ENCODE measurements at places on chromosomes 4 and X.
A peak's percentile ranks its signal among the peaks of the same experiment; 100 is the strongest.

GRCh38 chr4:53123171-53123570, 242.7 kb downstream of the SCFD2 start:
- no peak for DNase-seq

- DNase-seq: no peak
Observed at GRCh38 chrX:7420717-7421116, 272.8 kb upstream of the PUDP start.

- no peak for DNase-seq
Observed at GRCh38 chrX:81392396-81392795, 190.5 kb downstream of the SH3BGRL start.

DNA sequence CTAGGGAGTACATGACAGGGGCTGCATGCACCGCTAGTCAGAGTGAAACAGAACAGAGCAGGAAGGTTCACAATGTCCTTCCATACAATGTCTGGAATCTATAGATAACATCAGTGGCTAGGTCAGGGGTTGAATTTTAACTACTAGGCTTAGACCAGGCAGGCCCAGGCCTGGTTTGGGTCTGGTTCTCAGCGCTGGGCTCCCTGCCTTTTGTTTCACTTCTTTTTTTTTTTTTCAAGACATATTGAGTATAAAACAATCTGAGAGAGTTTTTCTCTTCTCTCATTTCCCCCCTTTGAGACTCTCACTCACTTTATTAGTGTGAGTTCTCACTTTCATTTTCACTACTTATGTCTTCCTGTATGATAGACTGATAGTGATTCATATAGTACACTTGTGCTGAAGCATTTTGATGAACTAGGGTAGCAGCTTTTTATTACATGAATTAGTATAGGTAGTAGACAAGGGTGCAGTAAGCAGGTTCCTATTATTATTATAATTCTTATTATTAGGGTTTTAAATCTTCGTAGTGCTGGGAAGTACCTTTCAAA, 120.0 kb upstream of the ZDHHC15 start:
- no peak for DNase-seq

GRCh38 chrX:26925088-26925487, 538.1 kb downstream of the PPP4R3C start:
- no peak for DNase-seq

DNA sequence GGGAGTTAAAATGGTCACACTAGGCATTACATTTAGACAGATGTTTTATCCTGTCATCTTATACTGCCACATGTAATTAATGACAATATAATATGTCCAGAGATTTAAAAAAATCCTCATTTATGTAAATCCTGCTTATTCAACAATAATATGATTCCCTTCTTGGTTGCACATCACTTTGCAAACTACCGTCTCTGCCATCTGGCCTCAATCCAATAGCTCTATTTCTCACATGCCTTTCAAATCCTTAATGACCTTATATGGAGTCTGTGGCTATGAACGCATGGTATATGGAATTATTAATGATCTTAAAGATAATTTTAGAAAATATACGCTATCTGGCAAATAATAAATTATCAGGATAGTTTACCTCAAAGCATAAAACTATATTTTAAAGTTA, 144.5 kb downstream of the NPNT start:
- DNase-seq: no peak

DNA sequence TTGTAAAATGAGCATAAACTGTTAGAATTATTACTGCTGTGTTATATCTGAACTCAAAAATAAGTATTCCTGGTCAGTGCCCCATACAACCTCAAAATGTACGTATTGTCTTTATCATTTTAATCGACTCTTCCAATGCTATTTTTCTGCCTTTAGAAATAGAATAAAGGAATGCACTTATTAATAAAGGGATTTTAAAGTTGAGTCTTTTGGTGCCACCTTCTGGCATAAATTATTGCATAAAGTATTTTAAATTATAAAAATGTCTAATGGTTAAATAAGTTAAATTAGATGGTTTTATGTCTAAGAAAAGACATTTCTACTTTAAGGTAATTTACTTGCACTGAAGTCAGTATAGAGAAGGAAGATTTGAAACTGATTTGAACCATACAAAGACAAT, 424.0 kb upstream of the NDST4 start:
- DNase-seq: no peak

DNA sequence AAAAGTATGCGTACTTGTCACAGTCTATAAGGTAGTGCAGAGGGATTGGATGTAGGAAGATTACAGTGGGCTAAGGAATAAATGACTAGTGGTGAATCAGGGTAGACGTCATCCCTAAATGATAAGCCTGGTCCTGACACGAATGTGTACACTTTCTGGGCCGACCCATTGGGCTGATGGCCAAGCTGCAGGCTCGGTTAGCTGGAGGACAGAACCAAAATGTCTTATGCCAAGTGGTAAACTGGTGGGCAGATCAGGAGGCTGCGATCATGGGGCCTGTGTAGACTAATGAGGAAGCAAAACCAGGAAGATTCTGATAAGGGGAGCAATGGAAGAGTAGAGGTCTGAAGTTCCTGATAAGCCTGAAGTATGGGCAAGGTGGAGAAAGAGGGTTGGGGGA, 272.8 kb upstream of the GATB start:
- no peak for DNase-seq

DNA sequence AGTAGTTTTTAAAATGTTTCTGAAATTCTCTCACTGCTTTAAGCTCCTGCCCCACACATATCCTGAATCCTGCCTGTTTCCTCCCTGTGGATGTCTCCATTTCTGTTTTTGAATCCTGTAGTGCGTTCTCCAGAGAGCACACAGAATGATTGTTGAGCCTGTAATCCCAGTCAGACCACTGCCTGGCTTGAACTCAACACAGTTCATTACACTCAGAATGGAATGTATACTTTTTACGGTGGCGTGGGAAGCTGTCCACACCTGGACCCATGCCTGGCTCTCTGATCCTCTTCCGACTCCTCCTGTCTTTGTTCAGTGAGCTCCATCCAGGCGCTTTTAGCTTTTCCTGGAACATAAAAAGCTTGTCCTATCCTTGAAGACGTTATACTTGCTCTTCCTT, 1217.0 kb upstream of the PRKX start:
- DNase-seq: no peak

DNA sequence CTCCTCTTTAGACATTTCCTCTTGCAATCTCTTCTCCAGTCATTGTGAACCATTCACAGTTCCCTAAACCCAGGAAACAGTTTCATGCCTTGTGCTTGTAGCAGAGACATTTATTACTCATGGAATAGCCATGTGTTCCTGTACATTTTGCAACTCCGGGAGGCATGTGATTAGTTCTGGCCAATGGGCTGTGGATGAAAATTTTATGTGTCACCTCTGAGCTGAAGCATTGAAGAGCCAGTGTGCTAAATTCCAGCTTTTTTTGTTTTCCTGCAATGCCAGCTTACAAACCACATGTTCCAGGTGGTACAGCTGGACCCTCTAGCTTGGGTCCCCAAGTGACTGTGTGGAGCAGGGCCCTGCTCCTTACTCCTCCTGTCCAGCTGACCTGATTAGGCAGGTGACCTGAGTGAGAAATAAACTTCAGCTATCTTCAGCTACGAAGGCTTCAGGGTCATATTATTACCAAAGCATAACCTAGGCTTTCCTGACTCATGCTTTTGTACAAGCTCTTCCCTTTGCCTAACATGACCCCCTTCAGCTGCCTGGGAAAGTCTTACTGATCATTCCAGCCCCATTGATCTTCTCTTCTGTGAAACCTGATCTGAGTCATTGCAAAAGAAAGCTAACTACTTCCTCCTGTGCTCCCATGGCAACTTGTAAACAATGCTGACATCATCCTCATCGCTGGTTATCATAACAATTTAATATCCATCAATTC, 200.4 kb downstream of the PTTG2 start:
- peak; percentile 68 for DNase-seq

GRCh38 chr4:94871644-94872305, 114.0 kb downstream of the BMPR1B start:
- DNase-seq: no peak

DNA sequence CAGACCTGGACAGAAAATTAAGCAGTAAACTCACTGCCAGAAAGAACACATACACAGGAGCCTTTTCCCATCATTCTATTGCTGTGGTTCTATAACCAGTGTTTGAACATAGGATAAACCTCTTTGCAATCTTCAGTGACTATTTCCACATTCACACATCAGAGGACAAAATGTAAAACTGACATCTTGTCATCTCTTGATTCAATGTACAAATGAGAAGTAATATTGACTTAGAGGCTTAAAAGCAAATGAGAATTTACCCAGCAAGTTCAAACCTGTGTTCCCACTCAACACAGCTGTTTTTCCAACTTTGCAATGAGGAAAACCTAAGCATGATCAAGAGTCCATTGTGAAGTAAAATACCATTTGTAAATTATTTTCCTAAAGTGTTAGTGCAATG, 307.1 kb upstream of the CPXCR1 start:
- DNase-seq: no peak

DNA sequence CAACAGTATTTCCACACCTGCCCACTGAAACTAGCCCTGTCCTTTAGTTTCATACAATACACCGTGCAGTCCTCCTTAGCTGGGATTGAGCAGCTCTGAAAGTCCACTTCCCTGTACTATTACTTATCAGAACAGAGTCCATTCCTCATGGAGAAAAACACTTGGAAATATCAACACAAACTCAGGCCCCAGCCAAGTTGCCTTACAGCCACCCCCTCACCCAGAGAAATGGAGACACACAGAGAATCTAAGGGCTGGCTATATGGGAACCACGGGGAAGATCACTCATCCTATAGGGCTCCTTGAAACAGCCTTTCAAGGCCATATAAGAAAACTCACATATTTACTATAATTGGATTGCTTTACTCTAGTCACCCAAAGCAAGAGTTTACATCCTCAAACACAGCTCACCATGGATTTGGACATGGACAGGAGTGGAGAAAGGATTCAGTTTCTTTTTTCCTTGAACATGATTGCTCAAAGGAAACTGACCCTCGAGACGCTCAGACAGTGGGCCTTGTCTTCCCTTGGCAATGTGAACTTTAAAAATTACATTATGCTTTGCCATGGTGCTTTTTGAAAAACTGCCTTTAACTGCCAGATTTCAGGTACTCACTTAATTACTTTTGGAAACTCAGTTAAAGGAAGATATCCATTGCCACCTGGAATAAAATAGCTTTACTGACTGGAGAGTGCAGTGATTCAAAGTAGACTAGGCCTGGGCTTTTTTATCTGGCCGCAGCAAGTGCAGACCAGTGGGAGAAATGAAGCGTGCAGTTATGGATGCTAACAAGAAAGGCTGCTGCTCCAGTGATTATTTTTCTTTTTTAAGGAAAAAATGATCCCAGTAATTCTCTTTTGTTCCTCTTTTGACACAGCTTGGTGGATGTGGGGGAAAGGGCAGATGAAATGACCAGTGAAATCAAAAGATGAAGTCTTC, 1.6 kb downstream of the SCARB2 start:
- no peak for DNase-seq

- no peak for DNase-seq
Observed at GRCh38 chrX:87961471-87961870, 443.9 kb downstream of the KLHL4 start.

GRCh38 chrX:13223868-13224567, 95.8 kb downstream of the ATXN3L start:
- no peak for DNase-seq

DNA sequence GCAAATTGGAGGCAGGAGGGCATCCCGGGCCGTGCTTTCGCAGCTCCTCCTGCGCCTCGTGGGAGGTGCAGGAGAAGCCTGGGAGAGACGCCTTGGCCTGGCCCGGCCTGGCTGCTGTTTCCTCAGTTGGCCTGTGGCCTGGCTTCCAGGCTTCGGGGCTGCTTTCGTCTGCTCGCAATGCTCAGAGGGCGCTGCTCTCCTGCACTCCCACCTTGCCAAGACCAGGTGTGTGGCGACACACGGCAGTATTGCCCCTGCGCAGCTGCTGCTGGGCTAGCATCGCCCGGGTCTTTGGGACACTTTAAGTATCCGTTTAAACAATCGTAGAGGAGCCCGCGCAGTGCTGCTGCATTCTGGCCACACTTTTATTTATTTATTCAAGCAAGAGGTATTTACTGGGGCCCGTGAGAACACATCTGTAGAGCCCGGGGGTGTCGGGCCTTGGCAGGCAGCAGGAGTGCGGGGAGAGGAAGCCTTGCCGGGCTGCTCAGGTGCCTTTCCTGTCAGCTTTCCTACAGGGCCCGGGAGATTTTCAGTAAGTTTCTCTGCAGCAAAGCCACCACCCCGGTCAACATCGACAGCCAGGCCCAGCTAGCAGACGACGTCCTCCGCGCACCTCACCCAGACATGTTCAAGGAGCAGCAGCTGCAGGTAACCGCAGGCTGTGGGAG, 26.2 kb upstream of the HGFAC start:
- no peak for DNase-seq

DNA sequence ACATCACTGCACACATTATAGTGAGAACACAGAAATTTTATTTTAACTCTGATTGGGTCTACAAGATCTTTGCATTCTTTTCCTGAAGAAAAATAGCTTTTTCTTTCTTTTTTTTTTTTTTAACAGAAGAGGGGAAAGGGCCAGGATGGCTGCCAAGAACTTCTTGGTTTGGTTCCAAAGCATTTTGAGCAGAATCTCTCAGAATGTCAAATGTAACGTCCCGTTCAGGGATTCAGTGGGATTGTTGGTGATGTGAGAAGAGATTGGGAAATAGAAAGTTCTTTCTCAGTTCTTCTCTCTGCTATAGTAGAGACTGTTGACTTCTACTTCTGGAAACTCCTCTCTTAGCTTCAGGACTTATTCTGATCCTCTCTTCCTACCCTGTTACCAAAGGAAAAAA, 70.9 kb upstream of the CBR4 start:
- no peak for DNase-seq

DNA sequence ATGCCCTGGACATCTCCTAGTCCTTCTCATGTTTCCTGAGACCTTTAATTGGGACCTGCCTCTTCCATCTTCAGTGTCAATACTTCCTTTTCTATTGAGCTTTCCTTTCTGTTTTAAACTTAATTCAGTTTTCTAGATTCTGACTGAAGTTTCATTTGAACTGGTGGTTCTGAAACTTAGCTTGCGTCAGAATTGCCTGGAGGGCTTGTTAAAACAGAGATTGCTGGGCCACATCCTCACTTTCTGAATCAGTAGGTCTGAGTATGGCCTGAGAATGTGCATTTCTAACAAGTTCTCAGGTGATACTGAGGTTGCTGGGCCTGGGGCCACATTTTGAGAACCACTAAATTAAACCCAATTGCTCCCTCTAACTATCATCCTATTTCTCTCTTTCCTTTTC, 152.1 kb upstream of the DGKK start:
- DNase-seq: no peak

DNA sequence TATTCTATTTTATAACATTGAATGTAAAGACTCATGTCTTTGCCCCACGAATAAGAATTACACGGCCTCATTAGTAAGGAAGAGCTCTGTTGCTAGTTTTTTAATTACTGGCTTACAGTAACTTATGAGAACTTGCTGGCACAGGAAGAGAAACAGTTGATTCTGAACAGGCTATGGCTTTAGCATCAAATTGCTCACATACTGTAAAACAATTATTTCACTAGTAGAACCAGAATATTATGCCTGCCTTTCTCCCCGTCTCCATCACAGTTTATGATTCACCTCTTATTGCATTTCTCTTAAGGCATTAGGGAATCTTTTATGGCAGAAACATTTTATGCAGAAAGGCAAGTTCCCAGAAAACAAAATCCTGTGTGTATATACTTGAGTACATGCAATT, 126.1 kb downstream of the SPRY1 start:
- no peak for DNase-seq
